Hematopoietic multipotent progenitor cell treated with erythropoietin and hydrocortisone succinate and interleukin-3 and kit ligand, for 6 days (in vitro differentiated cells): ENCODE measurements at places on chromosomes 7 and 10.
A peak's percentile ranks its signal among the peaks of the same experiment; 100 is the strongest.

DNA sequence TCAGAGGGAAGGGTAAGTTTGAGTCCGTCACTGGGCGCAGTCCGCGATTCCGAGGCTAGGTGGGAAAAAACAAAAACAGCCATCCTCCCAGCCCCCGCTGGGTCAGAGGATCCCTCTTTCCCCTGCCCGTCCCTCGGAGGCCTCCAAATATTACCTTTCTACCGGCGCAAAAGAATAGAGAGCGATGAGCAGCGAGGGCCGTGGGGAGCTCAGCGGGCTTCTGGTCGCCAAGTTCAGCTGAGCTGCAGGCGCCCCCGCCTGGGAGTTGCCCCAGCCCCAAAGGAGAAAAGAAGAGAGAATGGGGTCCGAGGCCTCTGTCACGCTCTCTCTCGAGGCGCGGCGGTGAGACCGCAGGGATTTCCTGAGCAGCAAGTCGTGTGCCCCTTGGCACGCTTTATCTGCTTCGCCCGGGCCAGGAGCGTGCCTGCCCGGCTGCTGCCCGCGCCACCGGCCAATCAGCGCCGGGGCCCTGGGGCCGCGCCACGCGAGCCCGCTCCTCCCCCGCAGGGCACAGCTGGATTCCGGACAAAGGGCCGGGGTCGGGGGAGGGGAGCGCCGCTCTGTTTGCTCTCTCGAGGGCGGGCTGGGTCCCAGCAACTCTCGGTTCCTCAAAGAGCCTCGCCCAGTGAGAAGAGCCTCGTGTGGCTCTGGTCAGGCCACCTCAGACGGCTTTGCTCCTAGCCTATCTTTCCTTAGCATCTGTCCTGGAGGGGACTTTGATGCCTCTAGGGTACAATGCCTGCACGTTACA is at the start of gene NEUROG3:
Gene NEUROG3, minus strand, starts transcription at position 367 of the 751 bp plus-strand sequence. CDS start 379 bp downstream, outside the sequence.
- no peak for DNase-seq

GRCh38 chr10:9645404-9645803 is 1372.3 kb upstream of the CELF2 start:
- no peak for DNase-seq

DNA sequence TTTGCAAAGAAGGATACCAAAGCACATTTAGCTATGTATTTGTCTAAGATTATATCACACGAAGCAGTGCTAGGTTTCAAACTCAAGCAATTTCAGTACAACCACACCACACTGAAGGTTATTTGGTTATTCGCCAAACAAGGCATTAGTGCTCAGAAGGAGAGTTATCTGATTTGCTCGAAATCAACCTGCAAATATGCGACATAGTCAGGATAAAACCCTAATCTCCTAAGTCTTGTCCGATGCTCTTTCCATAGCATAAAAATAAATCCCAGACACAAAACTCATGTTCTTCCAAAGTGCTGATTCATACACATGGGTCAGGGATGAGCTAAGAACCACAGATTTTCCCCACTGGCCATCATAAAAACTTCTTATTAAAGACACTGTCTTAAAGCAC is 1288.0 kb upstream of the SORCS1 start:
- no peak for DNase-seq

DNA sequence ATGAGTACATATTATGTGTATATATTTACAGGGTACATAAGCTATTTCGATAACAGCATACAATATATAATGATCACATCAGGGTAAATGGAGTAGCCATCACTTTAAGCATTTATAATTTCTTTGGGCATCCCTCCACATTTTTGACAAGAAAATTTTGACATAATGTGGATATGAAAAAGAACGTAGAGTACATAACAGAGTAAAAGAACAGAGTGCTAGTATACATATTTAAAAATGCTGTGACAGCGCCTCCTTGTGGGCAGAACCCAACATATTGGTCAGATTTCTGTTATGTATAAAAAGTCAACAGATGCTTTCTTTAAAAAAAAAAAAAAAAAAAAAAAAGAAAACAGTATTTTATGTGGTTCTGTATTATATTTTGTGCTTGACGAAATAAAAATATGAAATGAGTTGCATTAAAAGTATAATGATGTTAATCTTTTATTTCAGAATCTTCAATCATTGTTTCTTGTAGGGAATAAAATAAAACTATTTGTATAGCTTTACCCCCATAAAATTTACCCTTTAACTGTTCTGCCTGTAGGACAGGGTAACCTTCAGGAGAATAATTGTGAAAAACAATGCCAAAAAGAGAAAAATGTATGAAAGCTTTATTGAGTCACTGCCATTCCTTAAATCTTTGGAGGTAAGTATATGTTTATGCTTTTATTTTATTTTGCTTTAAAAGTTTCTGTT is 18.3 kb upstream of the HBP1 start:
- peak; percentile 92 for DNase-seq

GRCh38 chr7:18228686-18229085 is 201.0 kb upstream of the PRPS1L1 start:
- DNase-seq: no peak

- no peak for DNase-seq
Measured at GRCh38 chr7:80532153-80532552, 20.3 kb upstream of the GNAT3 start.

DNA sequence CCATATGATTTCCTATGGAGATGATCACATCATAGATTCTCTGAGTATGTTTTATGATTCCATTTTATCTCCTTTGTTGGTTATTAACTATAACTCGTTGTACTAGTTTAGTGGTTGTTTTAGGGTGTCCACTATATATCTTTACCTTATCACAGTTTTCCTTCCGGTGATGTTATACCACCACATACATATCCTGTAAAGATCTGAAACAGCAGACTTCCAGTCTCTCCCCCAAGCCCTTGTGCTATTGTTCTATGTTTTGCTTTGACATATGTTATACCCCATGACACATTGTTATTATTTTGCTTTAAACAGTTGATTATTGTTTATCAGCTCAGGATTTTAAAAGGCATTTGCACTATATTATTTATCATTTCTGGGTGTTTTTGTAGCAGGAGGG is 7.3 kb downstream of the IL15RA start:
- DNase-seq: no peak

DNA sequence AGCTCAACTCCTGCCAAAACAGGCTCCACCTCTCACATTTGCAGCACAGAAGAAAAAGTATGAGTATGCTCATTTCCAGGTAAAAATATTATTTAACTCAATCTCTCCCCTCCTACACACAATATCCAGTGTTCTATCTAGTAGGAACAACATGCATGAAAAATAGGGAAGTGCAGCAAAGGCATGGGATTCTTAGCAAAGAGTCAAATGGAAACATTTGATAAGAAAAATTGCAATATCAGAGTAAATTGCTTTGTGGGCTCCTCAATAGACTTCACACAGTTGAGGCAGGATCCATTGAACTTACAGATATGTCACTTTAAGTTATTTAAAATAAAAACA is 150.9 kb downstream of the ANK3 start:
- no peak for DNase-seq

GRCh38 chr7:64999165-65000004 is 7.1 kb downstream of the ERV3-1 start:
- peak; percentile 75 for DNase-seq

DNA sequence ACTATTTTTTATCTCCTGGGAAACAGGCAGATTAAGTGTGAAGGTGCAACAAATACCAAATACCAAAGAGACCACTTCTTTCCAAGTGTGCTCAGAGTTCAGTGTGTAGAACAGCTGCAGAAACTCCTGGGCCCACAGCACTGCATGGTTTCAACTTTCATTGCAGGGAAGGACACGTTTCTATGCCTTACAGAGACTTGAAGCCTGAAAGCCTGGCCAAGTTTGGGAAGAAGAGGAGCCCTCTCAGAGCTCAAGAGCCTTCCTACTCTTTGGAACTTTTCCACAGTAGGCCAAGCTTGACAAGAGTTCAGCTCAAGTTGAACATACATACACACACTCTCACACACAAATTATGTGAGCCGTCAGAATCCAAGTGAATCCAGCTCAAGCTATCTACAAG is 2.5 kb downstream of the HOXA4 start:
- DNase-seq: no peak

DNA sequence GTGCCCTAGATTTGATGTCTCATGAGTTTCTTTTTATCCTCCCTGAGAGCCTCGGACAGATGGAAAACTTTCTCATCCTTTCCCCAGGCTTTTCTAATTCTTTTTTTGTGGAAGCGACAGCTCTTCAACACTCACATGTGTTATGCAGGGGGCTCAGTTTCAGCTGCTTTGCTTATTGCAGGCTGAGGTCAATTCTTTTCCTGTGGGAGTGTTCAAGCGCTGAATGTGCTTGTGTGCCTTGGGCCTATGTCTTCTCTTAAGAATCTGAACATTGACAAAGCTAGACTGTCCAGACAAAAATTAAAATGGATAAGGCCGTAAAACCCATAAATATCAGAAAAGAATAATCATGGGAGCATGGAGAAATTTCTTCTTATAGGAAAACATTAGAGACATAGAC is 125.2 kb upstream of the STEAP4 start:
- no peak for DNase-seq

DNA sequence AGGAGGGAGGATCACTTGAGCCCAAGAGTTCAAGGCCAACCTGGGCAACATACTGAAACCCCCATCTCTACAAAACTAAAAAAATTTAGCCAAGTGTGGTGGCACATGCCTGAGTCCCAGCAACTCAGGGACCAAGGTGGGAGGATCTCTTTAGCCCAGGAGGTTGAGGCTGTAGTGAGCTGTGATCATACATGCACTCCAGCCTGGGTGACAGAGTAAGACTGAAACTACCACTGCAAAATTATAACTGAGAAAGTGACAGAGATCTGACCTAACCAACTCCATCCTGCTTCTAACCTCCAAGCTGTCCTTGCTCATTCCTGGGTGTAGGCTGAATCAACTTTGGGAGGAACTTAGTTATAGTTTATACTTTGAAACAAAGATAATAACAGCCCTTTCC is 59.4 kb downstream of the HTR7 start:
- DNase-seq: no peak

DNA sequence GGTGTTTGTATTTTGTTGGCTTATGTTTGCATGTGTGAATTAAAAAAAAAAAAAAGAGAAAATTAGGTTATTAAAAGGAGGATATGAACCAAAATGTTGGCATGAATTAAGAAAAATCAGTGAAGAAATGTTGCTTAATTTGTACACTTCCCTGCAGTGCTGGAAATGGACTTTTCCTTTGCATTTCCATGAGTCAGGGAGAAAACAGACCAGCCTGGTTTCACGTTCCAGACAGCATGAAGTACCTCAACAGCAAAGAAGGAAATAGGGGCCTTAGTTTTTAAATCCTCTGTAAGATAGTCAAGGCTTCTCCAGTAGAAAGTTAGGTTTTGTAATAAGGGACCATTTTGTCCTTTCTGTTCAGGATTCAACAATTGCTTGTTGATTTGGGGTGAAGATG is 159.7 kb downstream of the CELF2 start:
- DNase-seq: no peak

DNA sequence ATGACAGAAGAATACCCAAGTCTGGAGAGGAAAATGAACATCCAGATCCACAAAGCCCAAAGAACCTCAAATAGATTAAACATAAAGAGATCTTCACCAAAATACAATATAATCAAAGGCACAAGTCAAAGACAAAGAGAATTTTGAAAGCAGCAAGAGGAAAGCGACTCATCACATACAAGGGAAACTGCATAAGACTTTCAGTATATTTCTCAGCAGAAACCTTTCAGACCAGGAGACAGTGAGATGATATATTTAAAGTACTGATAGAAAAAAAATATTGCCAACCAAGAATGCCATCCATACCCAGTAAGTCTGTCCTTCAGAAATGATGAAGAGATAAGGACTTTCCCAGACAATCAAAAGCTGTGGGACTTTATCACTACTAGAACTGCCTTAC is 81.5 kb upstream of the GALNT17 start:
- no peak for DNase-seq

- no peak for DNase-seq
Measured at GRCh38 chr7:134916171-134916883, 70.0 kb upstream of the AGBL3 start.

GRCh38 chr7:103379270-103379975 is 32.0 kb downstream of the PSMC2 start:
- peak; percentile 32 for DNase-seq

DNA sequence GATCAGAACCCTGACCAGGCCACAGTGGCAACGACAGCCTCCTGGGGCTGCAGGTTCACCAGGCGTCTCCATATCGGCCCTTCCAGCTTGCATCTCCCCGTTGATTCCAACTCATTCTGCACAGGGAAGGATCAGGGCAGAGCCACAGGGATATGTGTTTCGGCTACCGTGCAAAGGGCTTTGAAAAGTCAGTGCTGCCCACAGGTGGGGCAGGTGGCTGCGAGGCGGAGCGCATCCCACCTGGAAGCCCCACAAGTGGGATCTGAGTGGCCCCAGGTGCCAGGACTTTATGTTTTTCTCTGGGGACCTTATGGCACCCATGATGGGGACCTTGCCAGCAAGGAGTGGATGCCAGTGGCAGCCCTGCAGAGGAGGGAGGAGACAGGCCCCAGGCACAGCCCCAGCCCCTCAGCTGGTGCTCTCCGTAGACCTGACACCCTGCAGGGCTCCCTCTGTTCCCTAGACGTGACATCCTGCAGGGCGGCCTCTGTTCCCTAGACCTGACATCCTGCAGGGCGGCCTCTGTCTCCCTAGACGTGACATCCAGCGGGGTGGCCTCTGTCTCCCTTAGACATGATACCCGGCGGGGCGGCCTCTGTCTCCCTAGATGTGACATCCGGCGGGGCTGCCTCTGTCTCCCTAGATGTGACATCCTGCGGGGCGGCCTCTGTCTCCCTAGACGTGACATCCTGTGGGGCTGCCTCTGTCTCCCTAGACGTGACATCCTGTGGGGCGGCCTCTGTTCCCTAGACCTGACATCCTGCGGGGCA is 189.4 kb downstream of the ELFN1 start:
- no peak for DNase-seq

- DNase-seq: peak; percentile 87
Measured at GRCh38 chr7:94436018-94436604, 41.4 kb downstream of the COL1A2 start.

- DNase-seq: no peak
Measured at GRCh38 chr7:133376514-133376913, 123.6 kb downstream of the EXOC4 start.

- no peak for DNase-seq
Measured at GRCh38 chr7:101819913-101820522, 2.6 kb downstream of the CUX1 start.

- no peak for DNase-seq
Measured at GRCh38 chr7:130988443-130988842, 254.4 kb upstream of the KLF14 start.

DNA sequence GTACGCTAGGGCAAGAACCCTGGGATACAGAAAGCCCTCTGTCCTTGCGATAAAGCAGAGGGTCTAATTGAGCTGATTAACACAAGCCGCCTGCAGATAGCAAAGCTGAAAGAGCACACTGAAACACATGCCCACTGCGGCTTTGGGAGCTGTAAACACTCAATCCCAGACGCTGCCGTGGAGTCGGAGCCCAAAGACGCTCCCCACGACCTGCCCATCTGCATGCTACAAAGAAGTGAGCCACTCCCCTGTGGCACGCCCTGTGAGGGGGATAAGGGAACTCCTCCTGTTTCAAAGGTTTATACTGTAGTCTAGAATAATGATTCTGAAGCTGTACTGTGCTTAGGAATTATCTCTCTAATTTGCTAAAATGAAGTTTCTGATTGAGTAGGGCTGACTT is 985.6 kb upstream of the GHITM start:
- no peak for DNase-seq
